ENCODE measurements at places on chromosomes 12 and 14.

- no peak for DNase-seq
Measured at GRCh38 chr12:24023081-24023480, 73.6 kb upstream of the SOX5 start.

DNA sequence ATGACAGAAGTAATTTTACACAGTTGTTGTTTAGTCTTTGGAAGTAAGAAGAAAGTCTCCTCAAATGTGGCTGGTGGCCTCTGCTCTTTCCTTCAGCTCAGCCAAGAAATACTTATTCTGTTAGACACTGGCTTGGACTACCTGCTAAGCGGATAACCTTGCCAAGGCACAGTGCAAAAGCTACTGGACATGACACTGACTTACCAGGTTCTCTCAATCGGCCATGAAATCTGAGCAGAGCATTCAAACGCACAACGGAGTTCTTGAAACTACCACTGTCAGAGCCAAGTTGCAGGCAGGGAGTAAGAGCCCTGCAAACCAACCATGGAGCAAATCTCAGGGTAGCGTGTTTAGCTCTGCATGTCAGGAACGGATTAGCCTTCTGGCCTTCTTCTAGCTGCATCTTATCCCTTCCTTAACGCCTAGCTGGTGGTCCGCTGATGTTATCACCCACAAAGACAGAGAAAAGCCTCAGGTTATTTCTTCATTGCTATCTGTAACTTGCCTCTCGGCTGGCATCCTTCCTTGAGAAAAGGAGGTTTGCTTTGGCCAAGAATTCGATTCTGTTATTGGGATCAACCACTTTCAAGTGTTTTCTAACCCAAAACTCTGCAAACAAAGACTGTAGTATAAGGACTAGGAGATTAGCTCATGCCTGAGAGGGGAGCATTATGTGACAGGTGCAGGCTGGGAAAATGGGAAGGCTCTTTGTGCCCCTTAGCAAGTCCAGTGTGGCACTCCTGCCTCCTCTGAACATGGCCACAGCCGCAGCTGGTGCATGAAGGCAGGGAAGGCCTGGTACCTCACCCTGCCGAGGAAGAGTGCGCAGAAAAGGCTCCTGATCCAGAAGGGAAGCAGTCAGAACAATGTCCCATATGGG lies 223.4 kb downstream of the GLT1D1 start:
- no peak for DNase-seq

GRCh38 chr12:131606218-131606901 lies 104.5 kb upstream of the SFSWAP start:
- no peak for DNase-seq

DNA sequence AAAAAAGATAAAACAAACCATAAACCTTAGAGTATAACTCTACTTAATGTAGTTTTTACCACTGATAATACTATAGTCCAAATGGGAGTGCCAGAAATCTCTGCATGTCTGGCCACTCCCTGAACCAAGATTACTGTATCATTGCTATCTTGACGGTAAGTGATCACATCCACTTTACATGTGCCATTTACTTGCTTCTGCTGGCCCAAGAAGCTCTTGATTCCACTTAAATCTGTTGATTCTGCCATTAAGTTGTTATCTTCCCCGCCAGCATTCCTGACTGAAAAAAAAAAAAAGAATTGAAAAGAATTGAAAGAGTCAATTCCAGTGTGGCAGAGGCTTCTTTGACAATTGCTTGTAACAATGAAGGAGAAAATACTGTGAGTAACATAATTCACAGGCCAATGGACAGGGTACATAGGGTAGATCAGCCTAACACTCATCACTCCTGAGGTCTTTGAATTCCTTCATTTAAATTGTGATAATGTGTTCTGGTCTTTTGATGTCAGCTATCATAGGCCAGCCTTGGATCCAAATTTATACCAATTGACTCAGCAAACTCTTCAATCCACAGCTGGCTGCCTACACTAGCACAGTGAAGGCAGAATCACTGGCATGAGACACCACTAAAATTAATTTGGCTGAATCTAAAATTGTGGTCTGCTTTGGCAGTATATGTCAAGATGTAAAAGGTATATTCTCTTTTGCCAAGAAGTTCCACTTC lies 665.2 kb upstream of the FLRT2 start:
- DNase-seq = no peak

DNA sequence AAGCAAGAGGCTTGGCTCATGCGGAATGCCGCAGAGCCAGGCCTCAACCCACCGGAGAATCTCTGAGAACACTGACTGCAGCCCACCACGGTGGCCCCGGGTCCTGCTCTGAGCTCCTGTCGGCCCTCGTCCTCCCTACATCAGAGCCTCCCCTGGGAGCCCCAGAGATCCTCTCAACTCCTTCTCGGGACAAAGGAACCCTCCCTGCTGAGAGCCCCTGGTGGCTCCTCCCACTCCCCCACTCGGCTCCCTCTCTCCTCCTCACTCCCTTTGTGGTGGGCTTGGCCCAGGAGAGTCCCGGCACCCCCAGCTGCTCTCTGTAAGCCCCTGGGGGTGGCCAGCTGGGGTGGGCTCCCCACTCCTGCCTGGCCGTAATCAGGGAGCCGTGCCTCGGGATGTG lies 11.1 kb upstream of the INF2 start:
- peak; percentile 47 for DNase-seq

- DNase-seq = no peak
Measured at GRCh38 chr12:112283546-112283945, 98.7 kb downstream of the HECTD4 start.

GRCh38 chr12:2884810-2885209 lies 5.9 kb upstream of the TULP3 start:
- DNase-seq = no peak

GRCh38 chr12:20109676-20110075 lies 258.7 kb upstream of the PDE3A start:
- DNase-seq = no peak

DNA sequence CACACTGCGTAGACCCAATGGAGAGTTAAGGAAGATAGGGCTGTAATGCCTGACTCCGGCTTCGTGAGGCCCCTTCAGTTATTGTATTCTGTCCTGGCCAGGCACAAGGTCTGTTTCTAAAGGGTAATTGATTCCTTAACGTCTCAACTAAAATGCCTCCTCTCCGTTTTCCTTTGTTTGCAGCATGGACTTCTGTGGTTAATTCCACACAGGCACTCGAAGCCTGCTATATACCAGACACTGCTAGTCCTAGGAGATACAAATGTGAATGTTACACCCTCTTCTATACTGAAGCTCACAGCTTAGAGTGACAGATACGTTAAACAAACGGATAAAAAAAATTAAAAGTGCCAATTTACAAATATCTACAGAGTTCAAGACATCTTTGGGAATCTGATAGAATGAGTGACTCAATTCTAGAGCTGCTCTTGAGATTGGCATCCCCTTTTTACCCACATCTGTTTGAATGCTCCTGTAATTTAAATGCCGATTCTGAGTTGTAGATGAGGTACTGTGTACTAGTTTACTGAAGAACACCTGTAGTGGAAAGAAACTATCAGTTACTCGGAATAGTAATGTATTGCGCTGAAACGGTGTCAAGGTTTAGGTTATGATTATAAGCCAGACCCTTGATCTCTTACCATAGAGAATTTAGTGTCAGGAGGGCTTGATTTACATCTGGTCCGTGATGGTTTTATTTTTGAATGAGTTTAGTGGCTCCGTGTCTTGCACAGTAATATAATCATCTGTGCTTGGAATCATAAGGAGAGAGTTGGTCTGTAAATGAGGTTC lies 784 bp downstream of the PSMA6 start:
- DNase-seq = no peak

GRCh38 chr14:65471038-65471878 lies 58.7 kb downstream of the FUT8 start:
- DNase-seq = no peak

GRCh38 chr14:24179961-24180796 lies 8.3 kb downstream of the REC8 start:
- no peak for DNase-seq
